ENCODE measurements at places on chromosomes 3 and 15.
A peak's percentile ranks its signal among the peaks of the same experiment; 100 is the strongest.

DNA sequence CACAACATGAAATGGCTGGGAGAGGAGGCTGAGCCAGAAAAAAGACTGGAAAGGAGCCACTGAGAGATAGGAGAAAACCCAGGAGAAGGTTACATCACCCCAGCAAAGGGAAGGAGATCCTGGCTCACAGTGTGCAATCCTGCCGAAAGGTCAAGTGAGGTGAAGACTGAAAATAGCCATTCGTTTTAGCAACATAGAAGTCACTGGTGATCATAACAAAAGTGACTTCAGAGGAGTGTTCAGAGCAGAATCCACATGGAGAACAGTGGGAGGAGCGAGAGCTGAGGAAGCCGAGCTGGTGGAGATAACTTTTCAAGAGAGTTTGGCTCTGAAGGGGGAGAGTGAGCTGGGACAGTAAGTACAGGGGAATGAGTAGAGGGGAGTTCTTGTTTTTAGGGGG, 5.4 kb upstream of the HEG1 start:
- no peak for DNase-seq

DNA sequence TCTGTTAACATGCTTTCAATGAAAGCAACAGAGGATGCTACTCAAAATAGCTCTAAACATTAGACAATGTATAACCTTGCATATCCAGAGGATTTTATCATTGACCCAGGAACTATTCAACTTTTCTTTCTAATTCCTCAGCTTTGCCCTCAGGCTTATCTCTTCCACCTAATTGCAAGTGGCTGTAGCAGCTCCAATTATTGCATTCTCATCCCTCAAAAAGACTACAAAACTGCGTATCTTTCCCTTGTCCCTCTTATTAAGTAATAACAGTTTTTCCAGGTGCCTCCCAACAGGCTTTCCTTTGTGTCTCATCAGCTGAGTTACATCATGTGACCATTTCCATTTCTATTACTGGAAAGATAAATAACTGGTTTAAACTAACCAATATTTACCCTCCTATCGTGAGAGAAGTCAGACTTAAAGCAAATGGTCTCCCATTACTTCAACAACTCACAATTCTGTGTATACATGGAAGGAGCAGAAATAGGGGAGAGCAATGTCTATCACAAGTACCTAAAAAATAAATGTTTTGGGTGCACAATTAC, 78.0 kb upstream of the MBNL1 start:
- DNase-seq: no peak

- no peak for DNase-seq
Measured at GRCh38 chr3:60202052-60202726, 1049.1 kb downstream of the FHIT start.

- DNase-seq: no peak
Measured at GRCh38 chr3:119817583-119818363, 35.9 kb downstream of the NR1I2 start.

GRCh38 chr15:27679731-27680471, 419.2 kb downstream of the OCA2 start:
- peak; percentile 10 for DNase-seq

GRCh38 chr3:32240159-32240545, 1.7 kb downstream of the CMTM8 start:
- DNase-seq: peak; percentile 6

DNA sequence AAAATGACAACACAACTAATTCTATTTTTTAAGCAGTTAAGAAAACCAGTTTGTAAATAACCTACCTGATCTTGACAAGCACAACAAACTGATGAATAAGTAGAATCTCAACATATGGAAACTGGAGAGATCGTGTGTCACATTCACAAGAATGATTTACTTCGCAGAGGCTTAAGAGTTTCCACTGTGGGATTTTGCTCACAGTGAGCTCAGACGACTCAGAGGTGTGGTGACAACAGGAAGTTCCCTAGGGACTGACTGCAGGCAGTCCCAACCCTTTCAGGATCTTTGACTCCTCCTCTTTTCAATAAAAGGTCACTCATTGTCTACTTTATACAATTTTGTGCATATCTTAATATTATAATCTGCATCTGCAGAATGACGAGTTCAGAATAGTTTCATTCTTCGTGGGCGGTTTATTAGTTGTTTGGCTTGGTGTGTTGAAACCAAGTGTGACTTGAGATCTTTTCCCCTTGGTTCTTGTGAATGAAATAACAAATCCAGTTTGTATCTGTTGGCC, at the start of gene LIPH:
LIPH (minus strand) TSS at position 231 of the 520 bp plus-strand sequence; CDS start at position 114, 117 bp downstream.
- DNase-seq: no peak

Data from neural crest cell (in vitro differentiated cells).